ENCODE measurements at places on chromosomes 11 and 22.

DNA sequence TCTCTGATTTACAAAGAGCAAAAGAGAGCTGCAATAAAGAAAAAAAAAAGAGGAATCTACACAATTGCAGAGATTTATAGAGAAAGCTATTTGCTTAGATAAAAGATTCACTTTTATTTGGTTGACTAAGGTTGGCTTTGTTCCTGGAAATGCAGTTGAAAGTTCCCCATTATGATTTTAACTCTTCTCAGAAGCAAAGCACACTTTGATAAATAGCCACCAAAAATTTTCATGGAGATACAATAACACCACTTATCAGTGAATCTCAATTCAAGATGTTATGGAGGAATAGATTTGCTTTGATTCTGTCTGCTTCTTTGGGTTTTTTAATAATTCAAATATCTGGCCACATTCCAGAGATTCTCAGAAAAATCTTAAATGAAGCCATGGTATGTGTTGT lies 88.5 kb upstream of the ANO3 start:
- peak; percentile 5 for DNase-seq

GRCh38 chr11:132037467-132037862 lies 667.0 kb downstream of the NTM start:
- DNase-seq, result no peak

- no peak for DNase-seq
Measured at GRCh38 chr11:36388071-36388470, 92.0 kb downstream of the PRR5L start.

DNA sequence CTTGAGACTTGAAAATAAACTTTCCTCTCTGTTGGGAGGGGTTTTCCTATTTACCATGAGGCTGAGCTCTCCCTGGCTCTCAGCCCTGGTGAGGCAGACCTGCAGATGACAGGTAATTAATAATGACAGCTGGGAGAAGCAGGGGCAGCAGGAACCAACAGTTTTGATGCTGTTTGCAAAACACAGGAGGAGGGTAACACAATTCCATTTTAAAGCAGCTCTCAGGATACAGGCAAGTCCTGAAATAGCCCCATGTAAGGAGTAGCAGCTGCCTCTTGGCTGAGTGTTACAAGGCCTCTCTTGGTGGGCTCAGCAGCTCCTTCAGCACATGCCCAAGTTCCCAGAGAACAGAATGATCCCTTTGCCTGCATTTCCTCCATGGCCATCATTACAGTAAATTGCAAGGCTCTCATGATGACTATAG lies 13.3 kb downstream of the PARVA start:
- no peak for DNase-seq

DNA sequence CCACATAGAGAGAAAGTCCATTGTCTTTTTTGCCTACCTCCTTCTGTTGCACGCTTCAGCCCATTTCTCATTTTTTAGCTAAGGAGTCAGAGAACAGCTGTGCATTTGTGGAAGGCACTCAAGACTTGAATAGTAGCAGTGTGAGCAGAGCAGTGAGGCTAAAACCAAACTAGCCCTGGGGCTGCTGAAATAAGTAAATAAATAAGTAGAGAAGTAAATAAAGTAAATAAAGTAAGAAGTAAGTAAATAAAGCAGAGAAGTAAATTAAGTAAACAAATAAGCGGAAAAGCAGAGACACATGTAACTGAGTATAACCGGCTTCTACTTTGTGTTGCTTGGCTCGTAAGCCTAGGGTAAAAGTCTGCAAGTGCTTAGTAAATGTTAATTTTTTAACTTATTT lies 2.4 kb upstream of the OR52L1 start:
- DNase-seq, result no peak

DNA sequence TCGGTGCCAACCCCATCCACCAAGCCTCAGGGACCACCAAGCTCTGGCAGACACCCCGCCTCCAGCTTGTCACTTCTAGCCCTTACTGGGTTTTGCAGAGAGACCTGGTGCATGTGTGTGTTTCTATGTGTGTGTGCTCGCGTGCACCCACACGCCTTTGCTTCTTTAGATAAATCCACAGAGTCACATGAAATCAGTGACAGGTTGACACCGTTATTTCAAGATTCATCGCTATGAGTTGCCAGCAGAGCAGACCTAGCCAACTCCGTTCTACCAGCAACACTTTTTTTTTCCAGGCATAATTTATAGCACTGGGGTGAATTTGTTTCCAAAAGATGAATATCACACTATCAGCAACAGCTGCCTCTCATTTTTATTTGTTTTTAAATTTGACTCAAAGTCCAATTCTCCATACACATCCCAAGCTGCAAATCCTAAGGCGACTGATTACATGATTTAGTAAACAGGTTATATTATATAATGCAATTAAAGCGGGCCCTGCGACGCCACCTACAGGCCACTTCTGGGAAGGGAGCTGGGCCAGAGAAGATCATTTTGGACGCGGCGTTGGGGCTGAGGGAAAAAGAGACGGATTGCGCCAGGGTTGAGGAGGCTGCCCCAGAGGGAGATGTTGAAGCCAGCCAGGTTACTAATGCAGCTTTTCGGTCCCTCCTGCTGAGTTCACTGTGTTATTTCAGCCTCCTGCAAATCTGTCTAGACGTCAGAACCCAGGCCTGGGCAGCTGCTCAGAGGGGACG lies 150.5 kb downstream of the FEZ1 start:
- peak; percentile 74 for DNase-seq

- no peak for DNase-seq
Measured at GRCh38 chr11:61880031-61880430, 11.3 kb downstream of the FADS3 start.

DNA sequence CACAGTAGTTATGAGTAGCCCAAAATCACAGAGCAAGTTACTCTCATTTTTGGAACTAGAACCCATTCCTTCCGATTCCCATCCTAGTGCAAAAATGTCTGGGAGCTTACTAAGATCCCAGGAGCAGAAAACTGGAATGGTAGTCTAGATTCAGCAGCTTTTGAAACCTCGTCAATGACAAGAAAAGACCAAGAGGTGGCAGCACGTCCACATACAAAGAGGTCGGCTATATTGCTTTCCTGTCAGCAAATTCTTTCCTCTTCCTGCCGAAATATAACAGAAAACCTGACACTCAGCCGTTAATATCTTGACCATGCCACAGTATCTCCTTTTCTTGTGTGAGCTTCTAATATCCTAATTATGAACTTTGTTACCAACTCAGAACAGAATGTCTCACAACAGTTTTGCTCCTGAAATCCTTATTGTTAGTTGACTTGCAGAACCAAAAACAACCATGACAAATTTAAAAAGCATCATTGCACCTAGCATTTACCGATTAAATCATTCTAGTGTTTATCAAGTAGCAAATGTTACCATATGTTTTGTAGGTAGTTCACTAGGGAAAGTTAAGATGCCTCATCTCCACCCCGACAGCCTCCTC lies 92.8 kb upstream of the OR9G4 start:
- peak; percentile 44 for DNase-seq

- DNase-seq, result peak; percentile 88
Measured at GRCh38 chr11:65134240-65134951, at the start of gene SYVN1. Gene SYVN1, minus strand, starts transcription at chr11:65134519. Its CDS starts 918 bp downstream, at chr11:65133601.

GRCh38 chr22:25748140-25748539 lies 6.2 kb downstream of the MYO18B start:
- no peak for DNase-seq

DNA sequence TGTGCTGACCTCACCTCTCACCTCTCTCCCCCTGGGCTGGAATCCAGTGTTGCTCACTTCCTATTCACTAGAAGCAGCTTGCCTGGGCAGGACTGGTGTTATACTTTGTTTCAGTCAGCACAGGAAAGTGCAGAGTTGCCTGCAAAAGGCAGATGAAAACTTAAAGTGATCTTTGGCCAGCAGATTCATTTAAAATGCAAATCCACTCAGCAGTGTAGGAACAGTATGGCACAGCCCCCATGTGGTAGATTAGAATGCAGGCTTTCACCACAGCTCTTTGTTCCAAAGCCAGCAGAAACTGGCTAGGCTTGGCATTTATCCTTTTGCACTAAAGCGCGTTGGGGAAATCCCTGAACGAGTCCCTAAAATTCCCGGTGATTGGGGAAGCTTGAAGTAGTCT lies 301.2 kb downstream of the OR4C45 start:
- DNase-seq, result no peak

GRCh38 chr11:77316733-77317342 lies 15.4 kb upstream of the GDPD4 start:
- DNase-seq, result no peak

- no peak for DNase-seq
Measured at GRCh38 chr11:95074792-95075563, 8.3 kb downstream of the SRSF8 start.

DNA sequence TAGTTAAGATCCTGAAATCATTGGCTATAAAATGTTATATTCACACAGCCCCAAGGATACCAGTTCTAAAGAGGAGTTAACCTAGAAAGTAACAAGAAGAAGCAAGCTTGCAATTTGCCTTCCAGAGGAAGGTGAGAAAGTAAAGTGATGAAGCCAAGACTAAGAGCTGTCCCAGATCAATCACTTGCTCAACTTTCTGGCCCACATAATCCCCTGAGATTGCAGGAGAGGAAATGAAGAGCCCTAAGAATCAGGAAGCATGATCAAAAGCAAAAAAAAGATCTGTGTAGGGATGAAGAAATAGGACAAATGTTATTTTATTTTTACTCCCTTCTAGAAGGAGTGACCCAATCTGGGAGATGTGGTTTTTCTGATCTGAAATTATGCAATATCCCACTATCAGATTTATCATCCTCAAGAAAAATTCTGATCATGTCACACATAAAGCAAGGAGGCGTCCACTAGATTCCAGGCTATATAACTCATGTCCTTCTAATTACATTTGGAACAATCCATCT lies 180.3 kb upstream of the GUCY1A2 start:
- no peak for DNase-seq

GRCh38 chr11:72974487-72975205 lies 160.4 kb downstream of the ATG16L2 start:
- no peak for DNase-seq

DNA sequence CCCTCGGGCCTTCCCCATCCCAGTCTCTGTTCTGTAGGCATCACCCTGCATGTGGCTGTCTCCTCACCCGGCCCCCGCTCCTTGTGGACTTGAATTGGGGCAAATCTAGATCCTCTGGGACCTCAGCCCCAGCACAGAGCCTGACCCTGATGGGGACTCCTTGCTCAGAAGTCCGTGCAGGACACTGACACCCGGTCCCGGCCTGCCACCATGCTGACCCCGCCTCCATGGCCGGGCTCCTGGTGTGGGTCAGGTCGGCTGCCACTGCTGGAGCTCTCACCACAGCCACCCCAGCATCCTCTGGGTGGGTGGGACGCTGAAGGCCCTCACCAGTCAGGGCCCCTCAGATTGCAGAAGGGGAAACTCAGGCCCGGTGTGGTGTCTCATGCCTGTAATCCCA lies 1.8 kb downstream of the IGLL1 start:
- no peak for DNase-seq

- no peak for DNase-seq
Measured at GRCh38 chr11:126528075-126528474, 172.6 kb downstream of the ST3GAL4 start.

DNA sequence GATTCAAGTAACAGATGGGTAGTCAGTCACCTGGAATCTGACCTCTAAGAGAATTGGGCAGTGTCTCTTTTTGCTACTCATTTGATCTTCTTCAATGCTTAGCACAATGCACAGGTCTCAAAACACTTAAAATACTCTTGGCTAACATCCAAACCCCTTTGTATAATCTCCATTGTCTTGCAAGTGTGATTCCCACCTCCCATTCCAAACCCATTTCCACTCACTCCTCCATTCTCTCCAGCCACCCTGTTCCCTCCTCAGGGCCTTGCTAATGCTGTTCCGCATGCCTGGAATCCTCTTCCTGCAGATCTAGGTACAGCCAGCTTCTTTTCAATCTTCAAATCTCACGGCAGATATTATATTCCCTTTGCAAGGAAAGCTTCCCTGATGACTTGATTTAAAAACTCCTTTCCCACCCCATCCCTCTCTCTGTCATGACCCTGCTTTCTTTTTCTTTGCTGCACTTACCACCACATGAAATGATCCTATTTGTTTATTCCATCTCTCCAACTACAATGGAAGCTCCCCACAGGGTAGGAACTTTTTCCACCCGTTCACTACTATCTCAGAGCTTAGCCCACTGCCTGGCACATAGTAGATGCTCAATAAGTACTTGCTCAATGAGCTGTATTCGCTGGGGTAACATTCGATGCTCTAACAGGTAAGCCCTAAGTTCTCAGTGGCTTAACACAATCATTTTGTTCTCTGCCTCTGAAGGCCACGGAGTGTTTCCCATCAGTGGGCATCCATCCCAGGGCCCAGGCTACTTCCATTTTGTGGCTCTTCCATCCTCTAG lies 121.7 kb downstream of the MN1 start:
- DNase-seq, result no peak

DNA sequence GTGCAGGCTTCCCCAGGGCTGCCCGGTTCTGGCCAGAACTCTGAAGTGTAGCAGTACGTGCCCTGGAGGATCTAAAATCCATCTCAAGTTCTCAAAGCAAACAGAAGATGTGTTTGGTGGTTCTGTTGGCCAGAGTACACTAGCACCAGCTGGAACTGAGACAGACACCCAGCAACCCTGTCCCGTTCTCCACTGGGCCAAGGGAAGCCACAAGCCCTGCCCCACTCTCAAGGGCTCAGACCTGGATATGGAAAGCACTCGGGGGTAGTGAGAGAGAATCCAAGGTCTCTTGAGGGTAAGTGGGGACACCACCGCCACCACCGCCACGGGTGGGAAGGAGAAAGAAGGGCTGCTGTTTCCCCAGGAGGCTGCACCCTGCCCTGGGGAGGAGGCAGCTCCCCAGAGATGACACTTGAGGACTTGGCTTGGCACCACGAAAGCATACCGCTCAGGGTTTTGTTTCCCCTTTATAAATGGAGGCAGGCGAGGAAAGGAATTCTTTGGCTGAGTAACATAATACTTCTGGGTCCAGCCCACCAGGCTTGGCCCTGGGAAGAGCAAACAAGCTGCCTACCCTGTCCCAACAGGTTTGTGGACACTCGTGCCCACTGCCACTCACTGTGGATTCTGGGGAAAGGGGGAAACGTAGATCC lies 56.1 kb upstream of the POU2AF1 start:
- no peak for DNase-seq

DNA sequence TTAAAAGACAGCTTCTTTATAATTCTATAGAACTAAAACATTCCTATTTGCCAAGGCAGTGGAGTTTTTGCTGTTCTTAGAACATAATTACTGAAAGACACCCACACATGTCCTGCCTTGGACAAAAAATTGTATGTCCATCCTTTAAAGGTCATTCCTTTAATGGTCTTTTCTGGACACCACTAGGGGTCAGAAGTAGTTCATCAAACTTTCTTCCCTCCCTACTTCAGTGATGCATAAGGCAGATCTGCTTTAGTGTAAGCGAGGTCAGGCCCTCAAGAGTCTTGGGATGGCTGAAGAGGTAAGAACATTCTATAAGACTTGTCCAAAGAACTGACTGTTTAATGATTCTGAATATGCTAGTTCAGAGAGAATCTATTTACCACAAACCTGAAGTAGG lies 4.3 kb upstream of the OR51V1 start:
- DNase-seq, result peak; percentile 52

GRCh38 chr22:39496131-39496838 lies 5.8 kb upstream of the MIEF1 start:
- DNase-seq, result peak; percentile 36

Data from fibroblast of skin of right quadriceps (primary cell).